ENCODE measurements at places on chromosomes 4 and X.
A peak's percentile ranks its signal among the peaks of the same experiment; 100 is the strongest.

DNA sequence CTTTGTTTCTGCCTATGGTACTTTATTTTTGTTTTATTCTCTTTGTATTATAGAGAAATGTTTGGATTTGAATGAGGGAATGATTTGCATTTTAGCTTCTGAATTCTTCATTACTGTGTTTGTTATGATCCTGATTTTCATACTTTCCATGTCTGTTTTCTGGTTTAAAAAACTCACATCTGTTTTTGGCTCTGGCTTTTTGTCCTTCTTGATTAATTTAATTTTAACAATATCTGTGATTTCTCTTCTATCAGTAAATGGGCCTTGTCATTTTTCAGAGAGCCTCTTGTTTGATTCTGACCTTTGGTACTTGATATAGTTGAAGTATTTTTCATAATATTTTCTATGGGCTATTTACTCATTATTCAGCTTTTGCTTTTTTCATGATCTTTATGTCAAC, 341.6 kb upstream of the HAND2 start:
- no peak for DNase-seq

- DNase-seq, result no peak
These were observed 79.1 kb downstream of the NPFFR2 start for GRCh38 chr4:72110886-72111285.

DNA sequence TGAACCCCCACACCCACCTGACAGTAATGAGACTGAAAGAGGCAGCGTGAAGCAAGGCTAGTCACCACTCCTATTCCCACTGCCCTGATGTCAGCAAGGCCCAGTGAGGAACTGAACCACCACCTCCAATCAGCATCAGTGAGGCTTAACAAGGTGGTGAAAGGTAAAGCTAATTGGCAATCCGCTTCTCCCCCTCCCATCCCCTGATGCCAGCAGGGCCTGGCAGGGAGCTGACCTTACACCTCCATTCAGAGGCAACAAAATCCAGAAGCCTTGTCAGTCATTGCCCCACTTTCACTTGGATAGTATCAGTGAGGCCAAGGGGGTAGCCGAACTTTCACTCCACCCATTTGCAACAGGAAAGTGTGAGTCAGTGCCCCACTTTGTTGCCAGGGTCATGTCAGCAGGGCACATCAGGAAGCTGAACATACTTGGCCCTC, 60.8 kb downstream of the AWAT2 start:
- DNase-seq, result no peak

DNA sequence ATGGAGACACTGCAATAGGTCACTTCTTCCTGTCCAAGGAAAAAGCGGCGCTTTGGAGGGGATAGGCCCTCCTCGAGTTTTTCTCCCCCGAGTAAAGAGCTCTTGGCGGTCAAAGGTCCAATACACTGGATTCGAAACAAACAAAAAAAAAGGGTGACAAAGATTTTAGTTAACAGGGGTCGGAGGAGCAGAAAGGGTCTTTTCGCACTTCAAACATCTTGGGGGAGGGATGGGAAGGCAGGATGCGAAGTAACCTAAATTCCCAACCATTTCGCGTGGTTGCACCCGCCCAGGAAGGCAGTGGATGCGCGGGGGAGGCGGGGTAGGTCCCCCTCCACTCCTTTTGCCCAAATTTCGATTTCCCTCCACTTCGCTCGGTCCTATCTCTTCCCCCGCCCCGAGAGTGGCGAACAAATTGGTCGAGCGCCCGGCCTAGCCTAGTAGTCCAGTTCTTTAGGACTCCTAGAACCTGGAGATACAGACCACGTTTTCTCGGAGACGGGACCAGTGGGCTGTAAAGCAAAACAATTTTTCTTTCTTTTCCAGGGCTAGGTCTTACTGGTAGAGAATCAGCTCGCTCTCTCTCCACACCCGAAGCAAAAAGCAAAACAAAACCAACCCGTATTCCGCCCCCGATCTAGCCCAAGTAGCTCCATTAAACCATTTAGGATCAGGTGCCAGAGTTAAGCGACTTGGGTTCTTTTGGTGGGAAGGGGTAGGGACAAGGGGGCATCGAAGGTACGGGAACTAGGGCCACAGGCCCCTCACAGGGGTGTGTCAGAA, 2.0 kb upstream of the STAG2 start:
- DNase-seq, result no peak

GRCh38 chr4:55029821-55030503, 95.4 kb downstream of the KDR start:
- no peak for DNase-seq

DNA sequence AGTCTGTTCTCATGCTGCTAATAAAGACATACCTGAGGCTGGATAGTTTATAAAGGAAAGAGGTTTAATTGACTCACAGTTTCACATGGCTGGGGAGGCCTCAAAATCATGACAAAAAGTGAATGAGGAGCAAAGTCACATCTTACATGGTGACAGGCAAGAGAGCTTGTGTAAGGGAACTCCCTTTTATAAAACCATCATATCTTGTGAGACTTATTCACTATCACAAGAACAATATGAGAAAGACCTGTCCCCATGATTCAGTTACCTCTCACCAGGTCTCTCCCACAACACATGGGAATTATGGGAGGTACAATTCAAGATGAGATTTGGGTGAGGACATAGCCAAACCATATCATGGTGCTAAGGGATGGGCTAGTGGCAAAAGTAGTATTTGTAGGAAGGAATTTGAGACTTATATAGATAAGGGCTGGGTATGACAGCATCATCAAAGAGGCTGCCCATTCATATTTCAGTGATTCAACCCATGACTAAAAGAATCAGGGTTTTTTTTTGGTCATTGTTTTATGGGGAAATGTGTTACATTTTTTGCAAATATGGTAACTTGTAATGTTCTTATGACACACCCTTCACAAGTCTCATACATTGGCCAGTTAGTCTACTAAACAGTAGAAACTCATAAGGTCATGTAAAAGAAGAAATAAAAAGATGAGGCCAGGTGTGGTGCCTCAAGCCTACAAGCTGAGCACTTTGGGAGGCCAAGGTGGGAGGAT, 34.7 kb downstream of the NUP62CL start:
- DNase-seq, result no peak

DNA sequence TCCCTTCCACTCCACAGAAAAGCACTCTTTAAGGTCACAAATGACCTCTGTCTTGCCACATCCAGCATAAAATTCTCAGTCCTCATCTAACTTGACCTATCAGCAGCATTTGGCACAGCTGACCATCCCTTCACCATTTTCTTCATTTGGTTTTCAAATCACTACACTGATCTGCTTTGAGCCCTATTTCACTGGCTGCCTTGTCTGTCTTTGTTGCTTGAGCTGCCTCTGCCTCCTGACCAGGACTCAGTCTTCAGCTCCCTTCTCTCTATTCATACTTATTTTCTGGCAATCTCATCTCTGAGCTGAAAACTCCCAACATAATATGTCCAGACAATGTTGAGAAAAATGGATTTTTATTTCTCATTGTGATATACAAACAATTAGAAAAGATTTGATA, 27.7 kb upstream of the PDE5A start:
- DNase-seq, result no peak

DNA sequence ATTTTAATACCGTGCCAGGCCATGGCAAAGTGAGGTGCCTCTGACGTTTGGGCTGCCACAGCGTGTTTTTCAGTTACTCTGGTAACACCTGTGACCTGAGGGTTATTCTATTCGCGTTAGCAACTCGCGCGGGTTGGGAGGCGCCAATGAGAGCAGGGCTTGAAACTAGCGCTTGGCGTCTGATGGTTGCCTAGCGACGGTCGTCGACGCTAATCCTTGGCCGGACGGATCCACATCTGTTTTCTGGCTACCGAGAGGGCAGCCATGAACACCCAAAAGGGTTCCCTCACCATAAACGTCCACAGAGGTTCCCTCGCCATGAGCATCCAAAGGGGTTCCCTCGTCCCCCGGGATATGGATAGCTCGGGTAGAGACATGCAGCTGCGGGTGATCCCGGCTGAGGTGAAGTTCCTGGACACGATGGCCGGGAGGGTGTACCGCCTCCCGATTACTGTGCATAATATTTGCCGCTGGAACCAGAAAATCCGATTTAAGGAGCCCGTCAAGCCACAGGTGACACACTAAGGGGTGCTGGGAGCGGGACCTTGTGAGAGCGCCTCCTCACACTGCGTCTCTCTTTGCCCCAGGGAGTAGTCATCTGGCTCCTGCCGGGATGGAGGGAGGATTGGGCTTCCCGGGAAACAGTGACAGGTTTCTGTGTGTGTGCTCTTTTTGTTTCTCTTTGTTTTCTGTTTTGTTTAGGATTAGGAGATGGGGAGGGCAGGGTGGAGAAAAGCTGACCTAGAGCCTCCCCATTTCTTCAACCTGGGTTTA, at the start of gene CFAP47:
TSS of gene CFAP47 (plus strand) at position 199 of the 774 bp plus-strand sequence. CDS start at position 265, 66 bp downstream.
- DNase-seq, result no peak

DNA sequence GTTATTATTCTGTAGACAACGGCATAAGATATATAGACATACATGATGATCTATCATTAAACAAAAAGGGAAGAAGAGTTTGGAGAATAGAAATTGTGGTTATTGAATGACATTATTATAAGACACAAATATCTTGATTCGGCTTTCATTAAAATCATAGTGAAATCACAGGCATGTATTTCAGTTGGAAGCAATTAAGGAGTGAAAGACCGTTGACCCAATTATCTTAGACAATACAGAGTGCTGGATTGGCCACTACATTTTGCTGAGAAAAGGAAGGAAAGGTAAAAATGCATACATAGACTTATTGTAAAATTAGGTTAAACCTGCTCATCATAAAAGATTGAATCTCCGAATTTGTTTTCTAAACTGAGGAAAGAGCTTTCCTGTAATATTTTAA, 209.8 kb downstream of the KCNIP4 start:
- no peak for DNase-seq

DNA sequence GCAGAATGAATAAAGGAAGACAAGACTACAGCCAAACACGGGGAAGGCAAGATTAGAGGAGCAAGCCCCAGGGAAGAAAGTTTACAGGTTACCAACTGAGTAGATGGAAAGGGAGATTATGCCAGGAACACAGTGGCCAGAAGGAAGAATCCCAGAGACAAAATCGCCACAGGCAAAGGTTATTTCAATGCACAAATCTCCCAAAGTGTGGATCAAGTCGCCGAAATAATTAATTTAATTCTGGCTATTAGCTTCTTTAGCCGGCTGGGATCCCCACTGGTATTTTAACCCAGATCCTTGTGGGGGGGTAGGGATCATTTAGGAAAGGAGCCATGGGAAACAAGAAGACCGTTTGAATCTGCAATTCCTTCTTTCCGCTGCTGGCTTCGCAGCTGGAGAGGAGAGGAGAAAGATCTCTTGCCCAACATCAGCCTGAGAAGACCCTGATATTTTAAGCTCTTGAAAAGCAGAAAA, 171.0 kb downstream of the DHX15 start:
- no peak for DNase-seq

- no peak for DNase-seq
These were observed 68.7 kb downstream of the MGST2 start for GRCh38 chr4:139734201-139734874.

DNA sequence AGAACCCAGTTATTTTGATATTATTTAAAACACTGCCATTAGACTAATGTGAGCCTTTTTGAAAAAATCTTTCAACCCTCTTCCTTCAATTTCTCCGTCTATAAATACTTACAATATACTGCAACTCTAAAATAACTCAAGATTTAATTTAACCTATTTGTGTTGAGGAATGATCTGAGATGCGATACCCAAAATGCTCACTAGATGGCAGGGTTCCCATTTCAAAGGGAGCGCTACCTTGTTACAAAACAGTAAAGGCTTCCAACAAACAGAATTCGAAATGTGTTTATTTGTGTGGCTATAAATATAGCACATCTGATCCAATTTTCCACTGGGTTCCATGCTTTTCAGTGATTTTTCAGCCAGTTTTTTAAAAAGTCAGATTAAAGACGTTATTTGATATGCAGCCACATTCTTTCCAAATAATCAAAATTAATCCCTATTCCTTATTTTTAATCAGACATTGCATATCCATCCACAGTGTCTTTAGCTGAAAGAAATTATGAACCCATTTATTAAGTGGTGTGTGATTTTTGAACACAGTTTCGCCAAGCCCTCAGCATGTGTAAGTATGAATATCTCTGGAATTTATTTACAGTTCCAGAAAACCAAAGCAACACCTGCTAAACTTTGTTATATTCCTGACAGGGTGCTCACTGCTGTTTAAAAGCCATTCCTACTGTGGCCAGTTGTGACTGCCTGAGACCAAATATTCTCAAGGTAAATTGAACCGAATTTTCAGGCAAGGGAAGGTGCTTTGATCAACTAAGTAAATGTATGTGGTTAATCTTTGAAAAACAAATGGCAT, 668.0 kb upstream of the LCORL start:
- DNase-seq, result peak; percentile 8

DNA sequence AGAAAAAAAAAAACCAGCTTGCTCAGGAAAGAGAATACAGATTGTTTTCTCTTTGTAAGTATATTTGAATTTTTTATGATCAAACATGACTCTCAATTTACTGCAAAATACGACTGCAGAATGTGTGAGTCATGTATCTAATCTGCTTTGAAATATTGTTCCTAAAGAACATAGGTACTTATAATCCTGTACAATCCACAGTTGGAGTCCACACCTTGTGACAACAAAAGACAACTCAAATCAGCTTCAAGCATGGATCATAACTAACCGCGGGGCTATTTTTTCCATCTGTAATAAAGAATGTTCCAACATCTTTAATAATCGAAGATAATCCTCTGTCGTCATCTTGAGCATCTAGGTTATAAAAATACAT, 77.8 kb upstream of the STIM2 start:
- DNase-seq, result no peak

GRCh38 chr4:10947898-10948297, 263.3 kb upstream of the CLNK start:
- DNase-seq, result no peak

DNA sequence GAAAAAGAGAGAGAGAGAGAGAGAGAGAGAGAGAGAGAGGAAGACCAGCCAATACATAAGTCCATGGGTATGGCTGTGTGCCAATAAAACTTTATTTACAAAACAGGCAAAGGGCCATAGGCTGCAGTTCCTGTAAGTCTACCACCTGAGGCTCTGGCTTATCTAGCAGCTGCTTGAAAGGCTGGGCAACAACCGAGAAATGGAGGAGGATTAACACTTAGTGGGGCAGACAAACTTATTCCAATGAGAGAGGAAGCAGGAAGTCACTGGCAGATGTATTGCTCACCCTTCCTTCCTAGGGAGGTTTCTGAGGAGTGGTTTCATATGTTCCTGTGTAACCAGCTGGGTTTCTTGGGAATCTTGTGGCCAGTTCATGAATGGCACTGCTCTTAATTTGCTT, 4.7 kb upstream of the GPR143 start:
- DNase-seq, result no peak

DNA sequence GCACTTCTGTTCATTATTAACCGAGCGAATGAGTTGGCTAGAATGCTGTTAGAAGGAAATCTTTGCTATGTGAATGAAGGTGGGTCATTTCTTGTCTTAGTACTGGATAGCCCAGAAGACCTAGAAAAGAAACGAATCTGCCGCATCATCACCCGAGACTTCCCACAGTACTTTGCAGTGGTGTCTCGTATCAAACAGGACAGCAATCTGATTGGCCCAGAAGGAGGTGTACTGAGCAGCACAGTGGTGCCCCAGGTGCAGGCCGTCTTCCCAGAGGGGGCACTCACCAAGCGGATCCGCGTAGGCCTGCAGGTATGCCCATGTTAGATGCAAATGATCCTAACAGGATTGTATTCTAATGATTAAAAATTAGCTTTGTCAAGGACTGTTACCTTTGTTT, 286.3 kb downstream of the ANK2 start:
- DNase-seq, result no peak

- no peak for DNase-seq
These were observed 1328.7 kb downstream of the ADGRL3 start for GRCh38 chr4:62528874-62529273.

GRCh38 chr4:80948995-80949394, 81.5 kb upstream of the BMP3 start:
- no peak for DNase-seq
